ENCODE measurements at places on chromosomes 6 and 20. TPM values are rescaled to one million over a fixed set of nuclear protein-coding genes. Genes with fewer than 3 reads are reported as not detected.

The JPH2 gene
- under 0.01 TPM for total RNA-seq

The PBOV1 gene
- not detected for total RNA-seq

The GCM1 gene
- total RNA-seq = not detected

The BPIFA1 gene
- total RNA-seq = not detected

The EBF4 gene
- 0.09 TPM for total RNA-seq

The HCRTR2 gene
- not detected for total RNA-seq

The IL17A gene
- total RNA-seq = not detected

The MRS2 gene
- total RNA-seq = 18.3 TPM

Measured in fibroblast of the aortic adventitia (primary cell).